CD4-positive, alpha-beta T cell treated with Interleukin-10 for 1 hour (primary cell): ENCODE measurements at places on chromosomes 6 and 20.

DNA sequence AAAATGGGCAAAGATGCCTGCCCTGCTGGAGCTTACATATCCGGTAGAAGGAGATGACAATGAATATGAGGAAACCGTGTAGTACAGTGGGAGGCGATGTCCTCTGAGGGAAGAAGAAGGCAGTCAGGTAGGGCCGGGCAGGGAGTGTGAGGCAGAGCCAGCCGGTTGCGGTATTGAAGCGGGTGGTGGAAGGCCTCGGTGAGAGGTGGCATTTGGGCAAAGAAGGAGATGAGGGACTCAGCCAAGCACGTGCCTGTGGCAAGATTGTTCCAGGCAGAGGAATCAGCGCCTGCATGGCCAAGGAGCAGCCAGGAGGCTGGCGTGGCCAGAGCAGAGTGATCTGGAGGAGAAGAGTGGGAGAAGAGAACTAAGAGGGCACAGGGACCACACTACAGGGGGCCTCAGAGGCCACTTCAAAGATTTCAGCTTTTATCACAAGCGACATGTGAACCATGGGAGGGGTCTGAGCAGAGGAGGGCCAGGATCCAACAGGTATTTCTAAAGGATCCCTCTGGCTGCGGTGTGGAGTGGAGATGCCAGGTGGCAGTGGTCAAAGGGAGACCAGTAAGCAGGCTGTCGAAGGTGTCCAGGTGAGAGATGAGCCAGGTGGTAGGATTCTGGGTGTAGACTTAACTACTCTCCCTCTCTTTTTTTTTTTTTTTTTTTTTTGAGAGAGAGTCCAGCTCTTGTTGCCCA is 13.8 kb downstream of the MDFI start:
- no peak for DNase-seq

GRCh38 chr20:21353236-21353635 is 44.1 kb downstream of the NKX2-4 start:
- DNase-seq = no peak

GRCh38 chr6:161701056-161701455 is 427.2 kb upstream of the AGPAT4 start:
- DNase-seq = no peak

DNA sequence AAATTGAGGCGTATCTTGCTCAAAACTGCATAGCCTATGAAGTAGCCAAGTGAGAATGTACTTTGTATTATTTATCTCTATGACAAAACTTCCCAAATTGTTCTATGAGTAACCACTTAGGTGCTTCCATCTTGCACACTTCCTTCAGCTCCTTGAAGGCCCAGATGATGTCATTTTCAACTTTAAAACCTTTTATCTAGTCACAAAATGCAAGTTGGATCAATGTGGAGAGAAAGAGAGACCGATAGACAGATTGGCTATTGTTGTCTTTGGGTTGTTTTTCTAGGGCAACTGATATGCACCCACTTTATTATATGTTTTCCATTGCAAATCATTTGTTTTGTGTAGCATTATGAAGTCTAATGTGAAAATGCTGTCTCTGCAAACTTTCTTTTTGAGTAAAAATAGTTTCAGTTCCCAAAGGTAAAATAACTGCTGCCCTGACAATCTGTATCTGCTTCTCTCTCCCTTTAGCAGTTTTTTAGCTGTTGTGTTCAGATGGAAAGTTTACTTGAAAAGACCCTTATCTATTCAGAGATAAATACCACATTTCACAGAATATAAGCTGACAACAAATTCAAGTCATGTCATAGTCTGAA is 73.7 kb upstream of the CITED2 start:
- DNase-seq = no peak

- DNase-seq = no peak
Measured at GRCh38 chr6:146878952-146879340, 280.2 kb downstream of the ADGB start.

DNA sequence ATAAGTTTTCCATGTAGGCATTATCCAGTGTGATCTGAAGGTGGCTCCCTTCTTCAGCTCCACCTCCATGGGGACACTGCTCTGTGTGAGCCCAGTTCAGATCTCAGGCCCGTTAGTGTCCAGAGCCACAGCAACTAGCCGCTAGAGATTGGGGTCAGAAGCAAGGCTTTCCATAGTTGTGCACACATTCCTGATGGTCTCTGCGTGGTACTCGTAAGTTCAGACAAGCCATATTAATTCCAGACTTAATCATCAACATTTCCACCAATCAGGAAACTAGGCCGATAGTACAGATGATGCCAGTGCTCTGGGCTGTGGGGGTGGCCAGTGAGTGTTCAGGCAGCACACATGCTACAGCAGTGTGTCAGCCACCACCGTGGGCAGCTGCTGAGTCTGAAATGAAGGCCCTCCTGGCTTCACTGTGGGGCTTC is 17.5 kb upstream of the SYNCRIP start:
- DNase-seq = no peak

- no peak for DNase-seq
Measured at GRCh38 chr6:41477572-41477971, 68.6 kb upstream of the FOXP4 start.

GRCh38 chr20:50615407-50615806 is 75.9 kb downstream of the RIPOR3 start:
- DNase-seq = no peak

- peak; percentile 84 for DNase-seq
Measured at GRCh38 chr6:69796073-69796641, 653 bp downstream of the LMBRD1 start.

- DNase-seq = no peak
Measured at GRCh38 chr6:145250436-145250835, 484.9 kb downstream of the EPM2A start.

- no peak for DNase-seq
Measured at GRCh38 chr6:36235309-36235708, 34.6 kb upstream of the PNPLA1 start.

DNA sequence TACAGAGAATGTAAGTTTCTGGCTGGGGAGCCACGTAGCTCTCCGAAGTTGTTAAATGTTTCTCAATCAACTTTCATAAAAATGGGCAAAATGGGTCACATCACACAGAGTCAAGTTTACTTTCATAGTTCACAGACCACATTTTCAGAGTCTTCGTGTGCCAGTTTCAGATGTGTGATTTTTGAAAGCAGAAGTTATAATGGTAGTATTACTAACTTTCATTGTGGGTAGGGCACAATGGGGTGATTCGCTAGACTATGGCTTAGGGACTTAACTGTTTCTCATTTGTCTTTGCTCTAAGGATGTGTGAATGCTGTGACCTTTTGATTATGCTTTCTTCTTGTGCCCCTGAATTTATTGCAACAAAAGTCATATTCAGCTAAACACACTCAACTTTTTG is 109.0 kb upstream of the SUPT3H start:
- no peak for DNase-seq

GRCh38 chr20:33650111-33650752 is 11.9 kb upstream of the C20orf144 start:
- DNase-seq = no peak

DNA sequence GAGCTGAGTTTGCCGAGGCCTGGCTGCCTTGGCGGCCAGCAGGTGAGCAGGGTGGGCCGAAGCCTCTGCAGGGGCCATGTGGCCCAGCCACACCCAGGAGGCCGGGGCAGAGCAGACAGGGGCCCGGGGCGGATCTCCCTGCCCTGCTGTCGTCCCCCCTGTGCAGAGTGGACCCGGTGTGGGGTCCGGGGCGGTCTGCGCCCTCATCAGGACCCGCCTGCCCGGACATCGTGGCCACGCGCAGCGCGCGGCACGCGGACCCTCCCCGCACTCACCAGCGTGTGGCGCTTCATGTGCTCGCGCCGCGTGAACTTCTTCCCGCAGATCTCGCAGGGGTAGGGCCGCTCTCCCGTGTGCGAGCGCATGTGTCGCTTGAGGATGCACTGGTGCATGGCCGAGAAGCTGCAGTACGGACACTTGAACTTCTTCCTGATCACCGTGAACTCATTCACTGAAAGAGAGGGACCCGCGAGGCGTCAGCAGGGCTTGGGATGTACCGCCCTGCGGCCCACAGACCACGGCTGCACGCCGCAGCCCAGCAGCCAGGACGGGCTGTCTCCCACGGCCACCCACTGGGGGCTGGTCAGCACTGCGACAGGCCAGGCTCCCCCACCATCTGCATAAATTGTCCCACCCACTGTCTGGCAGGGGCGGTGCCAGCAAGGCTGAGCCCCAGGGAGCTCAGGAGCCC is 13.0 kb downstream of the SLC2A4RG start:
- DNase-seq = no peak

GRCh38 chr6:115901896-115902295 is 158.8 kb downstream of the FRK start:
- DNase-seq = no peak

DNA sequence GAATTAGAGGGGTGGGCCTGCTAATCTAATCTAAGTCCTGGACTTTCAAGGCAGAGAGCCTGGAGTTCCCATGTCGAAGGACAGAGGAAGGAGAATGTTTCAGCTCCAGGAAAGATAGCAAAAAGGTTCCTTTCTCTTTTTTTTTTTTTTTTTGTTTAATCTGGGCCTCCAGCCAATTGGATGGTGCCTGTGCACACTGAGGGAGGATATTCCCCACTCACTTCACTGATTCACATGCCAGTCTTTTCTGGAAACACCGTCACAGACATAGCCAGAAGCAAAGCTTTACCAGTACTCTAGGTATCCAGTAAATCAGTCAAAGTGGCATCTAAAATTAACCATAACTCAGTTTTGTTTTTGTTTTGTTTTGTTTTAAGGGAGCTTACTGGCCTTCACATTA is 721.1 kb downstream of the TENT5A start:
- no peak for DNase-seq

GRCh38 chr6:6246544-6246943 is 73.9 kb downstream of the F13A1 start:
- no peak for DNase-seq

DNA sequence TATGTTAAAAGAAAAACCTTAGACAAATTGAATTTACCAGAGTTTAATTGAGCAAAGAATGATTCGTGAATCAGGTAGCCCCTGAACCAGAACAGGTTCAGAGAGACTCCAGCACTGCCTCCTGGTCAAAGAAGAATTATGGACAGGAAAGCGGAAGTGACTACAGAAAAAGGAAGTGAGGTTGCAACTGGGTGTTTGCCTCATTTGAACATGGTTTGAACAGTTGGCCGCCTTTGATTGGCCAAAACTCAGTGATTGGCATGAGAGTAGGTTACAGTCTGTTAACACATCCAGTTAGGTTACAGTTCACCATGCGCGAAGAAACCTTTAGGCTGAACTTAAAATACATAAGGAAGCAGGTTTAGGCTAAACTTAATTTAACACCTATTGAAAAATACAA is 248.8 kb downstream of the TFAP2A start:
- no peak for DNase-seq

- no peak for DNase-seq
Measured at GRCh38 chr20:16072220-16072619, 501.0 kb downstream of the KIF16B start.

DNA sequence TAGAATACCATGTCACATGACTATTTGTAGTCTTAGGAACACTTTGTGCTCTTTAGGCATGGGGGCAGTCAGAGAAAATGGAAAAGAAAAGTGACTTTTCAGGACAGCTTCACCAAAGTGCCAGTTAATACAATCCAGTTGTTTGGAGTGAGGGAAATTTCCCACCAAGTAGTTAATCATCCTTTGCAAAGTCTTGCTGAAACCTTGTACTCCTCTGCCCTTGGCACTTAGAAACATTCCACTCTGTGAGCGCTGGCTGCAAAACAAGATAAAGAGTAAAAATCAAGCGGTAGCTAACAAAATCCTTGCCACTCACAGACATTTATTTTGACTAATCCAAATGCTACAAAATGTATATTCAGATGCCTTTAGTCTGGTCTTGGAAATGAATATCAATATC is 229.2 kb upstream of the HSF2 start:
- no peak for DNase-seq

DNA sequence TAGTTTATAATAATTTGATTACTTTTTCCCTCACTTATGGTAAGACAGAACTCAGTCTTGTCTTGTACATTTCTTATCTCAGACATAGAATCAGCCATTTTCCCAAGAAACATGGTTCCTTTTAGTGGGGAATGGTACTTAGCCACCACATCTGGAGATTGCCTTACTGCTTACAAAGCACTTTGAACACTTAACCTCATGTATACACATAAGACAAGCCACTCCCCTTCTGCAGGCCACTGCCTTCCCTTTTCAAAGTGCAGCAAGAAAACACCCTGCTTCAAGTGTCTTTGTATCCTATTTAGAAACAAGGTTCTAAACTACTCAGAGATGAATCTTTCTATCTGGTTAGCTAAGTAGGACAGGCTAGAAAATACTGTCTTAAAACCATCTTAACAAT is 159.2 kb downstream of the UBE3D start:
- no peak for DNase-seq

- DNase-seq = no peak
Measured at GRCh38 chr6:149154261-149154821, 163.2 kb upstream of the TAB2 start.

DNA sequence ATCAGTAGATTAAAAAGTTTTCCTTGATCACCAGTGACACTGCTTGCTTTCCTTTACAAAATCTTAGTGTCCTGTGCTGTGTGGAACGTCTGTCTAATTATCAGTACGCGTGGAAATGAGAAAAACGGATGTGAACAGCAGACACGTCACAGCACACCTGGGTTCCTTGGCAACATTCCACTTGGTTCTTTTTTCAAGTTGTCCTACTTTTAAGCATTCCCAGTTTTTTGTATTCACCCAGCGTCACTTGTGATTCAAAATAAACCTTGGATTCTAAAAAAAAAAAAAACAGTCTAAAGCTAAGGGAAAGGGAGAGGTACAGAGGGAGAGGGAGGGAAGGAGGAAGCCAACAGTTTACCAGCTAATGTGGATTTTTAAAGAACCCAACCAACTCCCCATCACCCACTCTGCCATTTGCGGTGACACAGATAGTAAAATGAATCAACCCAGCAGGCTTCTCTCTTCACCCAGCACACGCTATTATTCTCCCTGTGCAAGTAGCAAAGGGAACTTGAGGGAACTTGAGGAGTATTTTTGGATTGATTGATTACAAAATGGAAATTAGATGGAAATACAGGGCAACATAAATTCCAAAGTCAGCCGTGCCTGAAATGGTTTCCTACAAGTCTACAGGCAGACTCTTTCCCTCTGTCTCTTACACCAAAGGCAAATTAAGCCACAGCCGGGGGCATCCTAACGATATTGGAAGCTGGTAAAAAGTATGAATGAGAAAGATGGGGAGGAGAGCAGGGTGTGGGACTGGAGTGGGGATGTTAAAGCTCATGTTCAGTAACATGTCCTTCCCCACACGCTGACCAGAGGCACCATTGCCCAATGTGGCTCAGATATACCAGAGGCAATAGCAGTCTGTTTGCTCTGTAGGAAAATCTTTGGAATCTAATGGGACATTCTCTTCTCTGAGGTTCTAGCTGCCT is 129.8 kb downstream of the SASH1 start:
- DNase-seq = no peak

GRCh38 chr20:29690274-29690673 is 1567.2 kb upstream of the DEFB115 start:
- no peak for DNase-seq

DNA sequence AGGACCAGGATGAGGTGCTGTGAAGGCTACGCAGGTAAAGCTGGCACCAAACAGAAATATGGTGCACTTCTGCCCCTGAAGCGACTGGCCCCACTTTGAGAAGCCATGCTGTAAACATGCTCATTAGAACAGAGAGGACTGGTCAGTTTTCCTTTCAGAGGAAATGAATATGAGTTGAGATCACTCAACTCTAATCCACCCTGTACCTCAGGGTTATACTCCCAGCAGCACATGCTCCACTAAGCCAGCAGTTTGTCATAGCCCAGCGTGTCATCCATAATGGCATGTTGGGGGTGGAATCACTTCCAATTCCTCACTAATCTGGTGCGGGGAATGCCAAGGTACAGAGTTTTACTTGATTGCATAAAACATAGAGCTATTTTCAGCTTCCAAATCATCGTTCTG is 98.1 kb downstream of the HIVEP2 start:
- DNase-seq = no peak

GRCh38 chr6:135703621-135704020 is 147.9 kb upstream of the PDE7B start:
- no peak for DNase-seq
